Ascending aorta (tissue), 2 donors: ENCODE measurements at places on chromosomes 16 and 17. TPM values are rescaled to one million over a fixed set of nuclear protein-coding genes. Genes with fewer than 3 reads are reported as not detected.

GRCh38 chr16:11841026-11841425 lies 10.3 kb downstream of the RSL1D1 start:
- no peak for DNase-seq

DNA sequence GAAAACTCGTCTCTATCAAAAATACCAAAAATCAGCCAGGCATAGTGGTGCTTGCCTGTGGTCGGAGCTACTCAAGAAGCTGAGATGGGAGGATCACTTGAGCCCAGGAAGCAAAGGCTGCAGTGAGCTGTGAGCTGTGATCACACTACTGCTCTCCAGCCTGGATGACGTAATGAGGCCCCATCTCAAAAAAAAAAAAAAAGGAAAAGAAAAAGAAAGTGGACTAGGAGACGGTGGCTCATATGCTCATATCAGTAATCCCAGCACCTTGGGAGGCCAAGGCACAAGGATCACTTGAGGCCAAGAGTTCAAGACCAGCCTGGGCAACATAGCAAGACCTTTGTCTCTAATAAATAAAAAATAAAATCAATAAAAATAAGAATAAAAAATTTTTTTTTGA lies 8.8 kb upstream of the SUMO2 start:
- DNase-seq: no peak

PIGL gene
- 6.2 TPM for total RNA-seq

HOXB2 gene
- 55.3 TPM for total RNA-seq

DNA sequence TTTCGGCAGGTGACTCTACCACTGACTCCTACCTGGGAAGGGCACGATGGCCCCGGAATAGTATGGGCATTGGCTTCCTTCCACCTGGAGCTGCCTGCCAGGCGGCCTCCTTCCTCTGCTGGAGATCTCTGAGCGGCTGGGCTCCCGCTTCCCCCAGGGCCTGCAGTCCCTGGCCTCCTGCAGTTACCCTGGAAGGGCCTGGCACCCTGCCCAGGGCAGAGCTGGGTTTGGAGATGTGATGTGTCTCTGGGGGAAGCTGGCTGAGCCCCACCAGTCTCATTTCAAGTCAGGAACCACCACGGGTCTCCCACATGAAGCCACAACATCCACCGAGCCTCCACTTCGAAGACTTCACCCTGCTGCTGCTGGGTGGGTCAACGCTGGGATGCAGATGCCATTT lies 97.9 kb downstream of the IRF8 start:
- no peak for DNase-seq

KCNG4 gene
- total RNA-seq: not detected

GRCh38 chr16:3576211-3576610 lies 992 bp downstream of the NLRC3 start:
- DNase-seq: no peak

ICAM2 gene
- total RNA-seq: 212 TPM

MAFG gene
- 28.7 TPM for total RNA-seq

STUB1 gene
- total RNA-seq: 258 TPM

DNA sequence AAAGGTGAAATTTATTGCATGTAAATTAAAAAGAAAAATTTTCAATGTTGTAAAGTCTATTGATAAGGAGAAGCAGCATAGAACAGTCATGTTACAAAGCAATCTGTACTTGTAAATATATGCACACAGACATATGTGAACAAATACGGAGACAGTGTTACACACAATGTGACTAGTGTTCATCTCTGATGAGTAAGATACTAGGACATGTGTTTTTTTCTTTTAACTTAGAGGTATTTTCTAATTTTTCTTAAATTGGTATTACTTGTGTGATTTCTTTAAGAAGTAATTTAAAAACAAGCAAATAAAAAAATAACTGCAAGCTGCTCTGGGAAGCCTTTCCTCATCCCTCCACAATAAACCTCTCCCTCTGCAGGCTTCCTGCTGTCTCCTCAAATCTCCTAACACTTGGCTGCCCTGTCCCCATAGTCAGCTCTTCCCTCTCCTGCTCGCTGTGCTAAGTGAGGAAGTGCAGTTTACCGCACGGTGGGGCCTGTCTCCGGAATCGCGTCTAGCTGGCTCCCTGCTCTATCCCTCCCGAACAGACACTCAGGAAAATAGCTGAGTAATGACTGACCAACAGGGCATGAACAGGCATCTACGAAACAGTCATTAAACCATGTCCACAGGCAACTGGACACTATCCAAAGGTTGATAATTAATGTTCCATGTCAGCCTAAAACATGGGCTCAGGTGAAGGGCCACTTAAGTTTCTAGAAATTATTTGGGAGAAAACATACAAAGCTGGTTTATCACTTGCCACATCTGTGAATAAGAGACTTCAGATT lies 35.9 kb downstream of the CMTM4 start:
- DNase-seq: no peak

DNA sequence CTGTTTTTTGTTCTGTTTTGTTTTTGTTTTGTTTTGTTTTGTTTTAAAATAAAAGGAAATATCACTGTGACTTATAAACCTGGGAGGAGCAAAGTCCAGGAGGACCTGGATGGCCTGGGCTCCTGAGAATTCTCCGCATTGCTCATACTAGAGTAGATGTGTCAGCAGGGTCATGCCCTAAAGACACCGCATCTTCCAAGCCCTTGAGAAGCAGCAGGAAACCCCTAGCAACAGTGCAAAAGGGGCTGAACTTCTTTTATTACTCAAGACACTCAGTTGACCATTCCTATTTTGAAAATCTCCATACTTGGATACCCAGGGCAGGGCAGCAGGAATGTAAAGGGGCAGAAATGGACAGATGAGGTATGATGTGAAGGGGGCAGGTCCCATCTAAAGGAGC lies 51.8 kb downstream of the SYT17 start:
- DNase-seq: no peak

- DNase-seq: no peak
Measured at GRCh38 chr16:66207139-66207882, 159.2 kb upstream of the CDH5 start.

- no peak for DNase-seq
Measured at GRCh38 chr17:39787743-39788484, 50.2 kb downstream of the GRB7 start.

CHMP6 gene
- 32.1 TPM for total RNA-seq

BAHCC1 gene
- 29.1 TPM for total RNA-seq

DPEP3 gene
- total RNA-seq: not detected

- no peak for DNase-seq
Measured at GRCh38 chr17:72249441-72249840, 128.6 kb downstream of the SOX9 start.

GCGR gene
- not detected for total RNA-seq

RAI1 gene
- total RNA-seq: 24.7 TPM

GRCh38 chr16:3088450-3088849 lies 10.6 kb downstream of the ZSCAN10 start:
- DNase-seq: no peak

ZNF750 gene
- not detected for total RNA-seq

APOH gene
- total RNA-seq: 4.7 TPM

CHP2 gene
- not detected for total RNA-seq

DNA sequence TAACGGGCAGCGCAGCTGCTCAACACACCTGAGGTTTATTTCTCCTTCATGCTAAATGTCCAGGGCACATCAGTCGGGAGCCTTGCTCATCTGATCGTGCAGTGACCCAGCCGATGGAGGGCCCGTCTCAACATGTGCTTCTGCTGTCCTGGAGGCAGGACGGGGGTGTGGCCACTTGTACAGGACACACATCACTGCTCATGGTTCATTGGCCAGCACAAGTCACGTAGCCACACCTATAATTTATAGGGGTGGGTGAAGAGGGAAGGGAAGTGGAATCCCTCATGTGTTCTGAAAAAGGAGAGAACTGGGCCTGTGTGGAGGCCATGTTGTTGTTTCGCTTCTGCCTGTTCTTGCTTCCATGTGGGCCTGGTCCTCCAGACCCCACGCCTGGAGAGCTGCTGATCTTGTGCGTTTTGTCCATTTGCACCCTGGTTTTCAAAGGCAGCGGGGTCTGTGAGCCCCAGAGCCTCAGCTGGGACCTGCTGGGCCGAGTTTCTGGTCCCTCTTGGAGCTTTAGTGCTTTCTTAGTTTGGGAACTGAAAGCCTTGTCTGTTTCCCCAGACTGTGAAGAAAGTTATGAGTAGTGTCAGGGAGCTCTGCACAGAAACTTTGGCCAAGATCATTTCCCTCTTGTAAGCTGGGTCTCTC lies 60.5 kb downstream of the CMIP start:
- DNase-seq: peak; percentile 42

KRT40 gene
- total RNA-seq: not detected

DNA sequence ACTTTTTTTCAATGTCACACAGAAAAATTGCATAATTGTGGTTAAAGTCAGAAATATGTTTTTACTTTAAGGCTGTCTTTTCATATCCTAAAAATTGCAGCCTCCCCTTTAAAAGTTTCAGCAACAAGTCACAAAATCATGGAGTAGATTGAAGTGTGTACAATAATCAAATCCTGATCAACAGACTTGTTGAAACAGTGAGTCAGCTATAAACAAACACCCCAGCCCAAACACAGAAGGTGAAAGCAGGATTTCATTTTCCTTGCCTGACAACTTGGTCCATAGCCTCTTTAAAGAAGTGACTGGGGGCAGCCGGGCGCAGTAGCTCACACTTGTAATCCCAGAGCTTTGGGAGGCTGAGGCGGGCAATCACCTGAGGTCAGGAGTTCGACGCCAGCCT lies 59.9 kb downstream of the WNT3 start:
- no peak for DNase-seq

UTS2R gene
- not detected for total RNA-seq

DNA sequence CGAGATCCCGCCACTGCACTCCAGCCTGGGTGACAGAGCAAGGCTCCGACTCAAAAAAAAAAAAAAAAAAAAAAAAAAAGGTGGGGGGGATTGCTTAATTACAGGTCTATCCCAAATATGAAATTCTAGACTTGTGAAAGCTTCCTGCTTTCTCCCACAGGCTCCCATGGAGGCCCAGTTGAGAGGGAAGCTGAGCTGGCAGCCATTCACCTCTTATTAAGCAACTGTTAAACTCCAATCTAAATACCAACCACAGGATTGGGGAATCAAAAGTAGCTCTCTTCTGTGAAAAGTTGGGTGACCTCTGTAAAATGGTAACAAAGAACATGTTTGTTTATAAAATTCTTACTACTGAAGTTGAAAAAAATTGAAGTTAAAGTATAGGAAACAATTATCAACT lies 45.8 kb upstream of the STAC2 start:
- DNase-seq: no peak

GRCh38 chr16:58000706-58001676 lies at the start of gene USB1:
TSS of gene USB1 (plus strand) at chr16:58001407. CDS start at chr16:58001484, 77 bp downstream.
- DNase-seq: peak; percentile 37

DNA sequence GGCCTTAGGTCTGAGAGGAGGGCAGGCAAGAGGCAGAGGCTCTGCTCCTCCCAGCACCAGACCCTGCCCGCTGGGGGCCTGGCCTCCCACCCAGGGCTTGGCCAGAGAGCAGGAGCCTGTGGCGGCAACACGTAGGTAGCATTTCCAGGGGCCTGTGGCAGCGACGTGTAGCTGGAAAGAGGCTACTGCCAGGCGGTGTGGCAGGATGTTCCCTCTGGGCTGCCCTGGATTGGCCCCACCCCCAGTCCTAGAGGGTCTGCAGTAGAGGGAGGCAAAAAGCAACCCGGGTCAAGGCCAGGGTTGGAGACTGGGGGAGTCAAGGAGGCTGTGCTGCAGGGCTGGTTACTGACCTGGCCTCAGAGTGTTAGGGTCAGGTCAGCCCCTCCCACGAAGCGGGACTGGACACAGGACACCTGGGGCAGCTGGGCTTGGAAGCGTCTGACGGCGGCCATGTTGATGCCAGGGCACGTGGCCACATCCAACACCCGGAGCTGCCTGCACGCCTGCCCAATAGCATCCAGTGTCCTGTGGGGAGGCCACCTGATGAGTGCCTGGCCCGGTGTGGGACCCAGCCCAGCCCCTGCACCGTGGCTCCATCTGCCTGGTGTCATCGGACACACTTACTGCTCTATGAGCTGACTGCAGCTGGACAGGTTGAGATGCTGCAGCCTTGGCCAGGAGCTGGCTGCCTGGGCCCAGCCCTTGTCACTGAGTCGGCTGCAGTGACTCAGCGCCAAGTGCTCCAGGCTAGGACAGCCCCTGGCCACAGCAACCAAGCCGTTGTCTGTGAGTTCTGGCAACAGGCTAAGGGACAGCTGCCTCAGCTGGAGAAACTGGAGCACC lies 8.5 kb downstream of the ELMO3 start:
- no peak for DNase-seq

- no peak for DNase-seq
Measured at GRCh38 chr16:67187175-67187890, 2.6 kb downstream of the EXOC3L1 start.

PRDM7 gene
- total RNA-seq: not detected

DNA sequence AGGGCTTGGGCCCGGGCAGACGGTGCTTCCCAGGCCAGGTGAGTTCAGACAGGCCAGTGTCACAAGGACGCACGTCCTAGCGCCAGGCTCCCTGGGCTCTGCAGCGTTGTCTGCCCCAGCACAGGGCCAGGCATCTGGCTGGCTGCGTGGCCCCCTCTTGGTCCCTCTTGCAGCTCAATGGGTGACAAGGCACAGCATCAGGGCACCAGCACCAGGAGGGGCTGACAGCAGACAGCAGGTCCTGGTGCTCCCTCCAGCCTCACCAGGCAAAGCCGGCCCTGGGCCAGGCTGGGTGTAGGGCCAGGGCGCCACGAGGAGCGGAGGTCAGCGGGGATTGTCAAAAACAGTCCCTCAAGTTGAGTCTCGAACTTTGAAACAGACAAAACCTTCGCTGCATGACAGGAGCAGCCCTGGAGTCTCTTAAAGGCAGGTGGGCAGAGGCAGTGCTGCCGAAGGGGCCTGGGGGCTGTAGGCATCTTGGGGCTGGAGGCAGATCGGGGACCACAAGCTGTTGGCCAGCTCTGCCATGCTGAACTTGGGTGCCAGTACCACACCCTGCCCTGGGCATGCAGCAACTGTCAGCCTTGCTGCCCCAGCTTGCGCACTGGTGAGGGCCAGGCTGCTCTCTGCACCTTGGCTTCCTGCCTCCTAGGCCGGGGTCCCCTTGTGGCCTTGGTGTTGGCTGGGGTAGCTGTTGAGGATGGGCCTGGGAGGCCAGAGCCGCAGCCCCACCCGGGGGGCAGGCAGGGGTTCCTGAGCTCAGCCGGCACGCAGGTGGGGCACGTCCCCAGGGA lies 48.8 kb downstream of the PRMT7 start:
- no peak for DNase-seq
